Left cardiac atrium (tissue), 4 donors: ENCODE measurements at places on chromosomes 2 and 18. TPM values are rescaled to one million over a fixed set of nuclear protein-coding genes. Genes with fewer than 3 reads are reported as not detected.

Gene SKA1
- total RNA-seq = 0.21 TPM

Gene COX7A2L
- total RNA-seq = 101 TPM

Gene OTOS
- total RNA-seq = not detected

Gene GYPC
- total RNA-seq = 86.8 TPM

Gene MC4R
- total RNA-seq = not detected

Gene SPATA3
- not detected for total RNA-seq

- no peak for DNase-seq
Measured at GRCh38 chr2:218701806-218702205, 8.8 kb upstream of the TTLL4 start.

DNA sequence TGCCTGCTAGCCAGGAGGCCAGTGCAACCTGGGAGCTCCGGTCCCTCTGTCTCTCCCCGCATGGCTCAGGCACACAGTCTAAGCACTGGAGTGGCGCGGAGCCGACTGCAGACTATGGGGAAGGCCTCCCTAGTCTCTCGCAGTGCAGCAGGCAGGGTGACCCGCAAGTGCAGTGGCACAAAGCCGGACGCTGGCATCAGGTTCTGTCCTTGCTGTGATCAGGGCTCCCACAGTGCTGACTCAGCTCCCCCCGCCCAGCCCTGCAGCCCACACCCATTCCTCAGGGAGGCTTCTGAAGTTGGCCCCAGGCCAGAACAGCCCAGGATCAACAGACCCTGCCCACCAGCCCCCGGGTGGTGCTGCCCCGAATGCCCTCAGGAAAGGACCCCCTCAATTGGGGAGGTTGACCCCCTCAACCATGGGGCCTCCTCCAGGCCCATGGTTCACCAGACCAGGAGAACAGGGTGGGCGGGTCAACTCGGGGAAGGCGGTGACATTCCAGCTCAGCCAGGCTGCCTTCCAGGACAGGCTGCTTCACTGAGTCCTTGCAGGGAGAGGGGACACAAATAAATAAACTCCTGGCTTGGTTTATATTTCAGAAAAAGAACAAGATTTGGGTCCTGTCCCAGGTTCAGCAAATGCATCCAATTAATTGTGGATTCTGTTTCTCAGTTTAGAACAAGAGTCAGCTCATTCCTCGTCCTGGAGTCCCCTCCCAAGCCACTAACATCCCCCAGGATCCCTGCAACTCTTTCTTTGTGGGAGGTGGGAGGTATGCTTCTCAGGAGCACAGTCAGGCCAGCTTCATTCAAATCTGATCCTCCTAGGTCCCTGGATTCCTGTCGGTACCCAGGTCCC is 12.2 kb downstream of the BIN1 start:
- peak; percentile 57 for DNase-seq

DNA sequence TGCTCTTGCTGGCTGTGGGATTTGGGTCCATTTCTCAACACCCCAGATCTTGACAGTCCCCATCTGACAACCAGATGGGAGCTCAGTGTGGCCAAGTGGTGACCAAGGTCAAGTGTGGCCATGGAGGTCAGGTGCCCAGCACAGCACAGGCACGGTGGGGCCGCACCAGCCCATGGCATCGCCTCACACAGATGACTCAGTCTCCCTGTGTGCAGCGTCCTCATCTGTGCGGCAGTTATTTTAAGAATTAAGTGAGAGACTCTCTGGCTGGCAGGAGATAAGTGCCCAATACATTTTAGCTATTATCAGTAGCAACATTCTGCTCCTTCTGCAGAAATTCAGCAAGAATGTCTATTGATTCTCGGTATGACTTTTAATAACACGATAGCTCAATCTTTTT is 167.2 kb downstream of the DDX1 start:
- no peak for DNase-seq

DNA sequence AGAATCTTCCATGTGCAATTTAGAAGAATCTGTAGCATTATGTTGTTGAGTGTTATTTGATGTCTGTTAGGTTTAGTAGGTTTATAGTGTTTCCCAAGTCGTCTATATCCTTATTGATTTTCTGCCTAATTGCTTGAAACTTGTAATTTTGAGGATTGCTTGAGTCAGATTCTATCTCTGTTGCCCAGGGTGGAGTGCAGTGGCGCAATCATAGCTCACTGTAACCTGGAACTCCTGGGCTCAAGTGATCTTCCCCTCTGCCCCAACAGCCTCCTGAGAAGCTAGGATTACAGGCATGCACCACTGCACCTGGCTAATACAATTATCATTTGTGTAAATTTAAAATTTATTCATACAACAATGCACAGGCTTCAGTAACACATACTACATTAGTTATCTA is 3.1 kb upstream of the TCF23 start:
- DNase-seq = no peak

GRCh38 chr2:70226781-70227180 is 21.6 kb downstream of the TIA1 start:
- no peak for DNase-seq
